Activated CD8-positive, alpha-beta memory T cell treated with anti-CD3 and anti-CD28 coated beads for 48 hours (primary cell): ENCODE measurements at places on chromosomes 5 and 9.

DNA sequence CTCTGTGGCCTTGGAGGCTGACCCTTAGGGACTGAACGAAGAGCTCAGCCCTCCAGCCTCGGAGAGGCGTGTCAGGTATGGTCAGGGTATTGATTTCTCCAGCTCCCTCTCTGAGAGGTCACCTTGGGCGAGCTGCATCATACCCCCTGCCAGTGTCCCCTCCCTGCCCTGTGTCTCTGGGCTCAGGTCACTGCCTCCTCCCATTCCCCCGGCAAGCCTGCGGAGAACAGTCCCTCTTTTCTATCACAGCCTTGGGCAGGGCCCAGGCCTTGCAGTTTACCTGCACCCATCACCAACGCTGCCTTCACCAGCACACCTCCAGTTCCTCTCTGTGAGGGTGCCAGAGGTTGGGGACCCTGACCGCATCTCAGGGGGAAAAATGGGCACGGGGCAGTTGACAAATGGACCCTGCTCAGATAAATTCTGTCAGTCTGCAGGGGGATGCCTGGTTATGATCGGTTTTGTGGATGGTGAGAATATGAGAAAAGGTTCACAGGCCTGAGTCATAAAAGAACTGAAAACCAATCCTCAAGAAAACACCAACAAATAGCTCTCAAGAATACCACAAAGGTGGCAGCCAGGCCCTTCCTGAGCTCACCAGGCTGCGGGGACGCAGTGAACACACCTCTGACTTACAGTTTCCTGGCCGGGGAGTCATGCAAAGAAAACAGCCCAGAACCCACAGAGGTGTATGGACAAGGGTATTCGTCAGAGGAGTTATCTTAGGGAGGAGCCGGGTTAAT, 24.7 kb upstream of the RXRA start:
- DNase-seq = peak; percentile 31

- no peak for DNase-seq
Measured at GRCh38 chr9:76359365-76359764, 34.9 kb downstream of the RFK start.

DNA sequence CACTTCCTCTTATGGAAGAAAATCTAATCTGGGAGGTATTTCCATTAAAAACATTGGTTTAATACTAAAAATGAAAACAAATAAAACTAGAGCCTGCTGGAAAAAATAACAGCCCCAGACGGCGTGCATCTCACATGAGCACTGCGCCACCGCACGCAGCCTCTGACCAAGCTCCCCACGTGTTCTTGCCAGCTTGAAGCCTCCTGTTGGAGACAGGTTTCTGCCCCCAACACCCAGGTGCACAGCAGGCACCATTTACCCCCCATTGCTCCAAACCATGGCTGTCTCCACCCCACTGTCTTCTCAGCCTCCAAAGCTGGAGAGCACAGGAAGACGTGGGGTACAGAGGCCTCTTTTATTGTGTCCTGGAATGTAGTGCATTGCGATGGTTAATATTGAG, 10.7 kb upstream of the COL5A1 start:
- no peak for DNase-seq

DNA sequence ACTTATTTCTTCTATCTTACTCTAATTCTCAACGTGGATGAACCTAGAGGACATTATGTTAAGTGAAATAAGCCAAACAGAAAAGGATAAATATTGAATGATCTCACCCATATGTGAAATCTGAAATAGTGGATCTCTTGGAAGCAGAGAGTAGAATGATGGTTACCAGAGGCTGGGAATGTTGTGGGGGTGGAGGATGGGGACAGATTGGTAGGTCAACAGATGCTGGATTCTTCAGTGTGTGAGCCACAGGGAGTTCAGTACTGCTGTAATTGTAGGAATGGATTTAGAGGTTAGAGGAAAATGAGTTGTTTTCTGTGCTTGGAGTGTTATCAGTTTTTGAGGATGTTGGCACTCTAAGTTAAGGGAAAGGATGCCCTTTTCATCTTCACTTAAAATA, 190.6 kb downstream of the FBXL7 start:
- no peak for DNase-seq

- no peak for DNase-seq
Measured at GRCh38 chr9:82419696-82420486, 431.3 kb downstream of the SPATA31D1 start.

GRCh38 chr5:159106193-159106568, 6.5 kb upstream of the EBF1 start:
- no peak for DNase-seq

- no peak for DNase-seq
Measured at GRCh38 chr9:77807846-77808750, 160.0 kb upstream of the GNA14 start.

DNA sequence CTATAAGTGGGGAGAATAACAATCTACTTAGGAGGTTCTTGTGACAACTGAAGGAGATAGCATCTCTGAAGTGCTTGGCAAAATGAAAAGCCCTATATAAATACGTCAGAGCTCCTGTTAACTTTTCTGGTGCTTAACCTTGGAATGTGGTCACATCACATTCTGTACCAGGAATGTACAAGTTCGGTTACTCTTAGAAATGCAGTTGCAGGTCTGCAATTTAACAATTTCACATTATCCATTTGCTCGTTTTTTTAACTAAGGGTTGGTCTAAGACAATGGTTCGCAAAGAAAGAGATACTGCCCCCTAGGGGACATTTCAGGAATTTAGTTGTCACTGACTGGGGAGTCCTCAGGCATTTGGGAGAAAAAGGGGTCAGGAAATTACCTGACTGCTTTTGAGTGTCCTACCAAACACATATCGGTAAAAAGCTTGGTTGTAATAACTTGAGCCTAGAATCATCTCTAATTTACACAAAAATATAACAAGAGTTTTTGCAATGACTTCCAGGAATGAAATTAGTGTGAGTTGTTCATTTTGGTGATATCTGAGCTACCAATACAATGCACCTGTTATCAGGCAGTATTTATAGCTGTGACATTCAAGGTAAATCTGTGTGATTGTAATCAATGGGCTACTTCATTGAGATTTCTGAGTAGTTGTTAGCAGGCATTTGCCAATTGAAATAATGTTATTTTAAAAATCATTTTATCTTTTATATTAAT, 5.4 kb upstream of the HBEGF start:
- DNase-seq = no peak

- no peak for DNase-seq
Measured at GRCh38 chr5:127801751-127802476, 98.7 kb downstream of the CCDC192 start.

DNA sequence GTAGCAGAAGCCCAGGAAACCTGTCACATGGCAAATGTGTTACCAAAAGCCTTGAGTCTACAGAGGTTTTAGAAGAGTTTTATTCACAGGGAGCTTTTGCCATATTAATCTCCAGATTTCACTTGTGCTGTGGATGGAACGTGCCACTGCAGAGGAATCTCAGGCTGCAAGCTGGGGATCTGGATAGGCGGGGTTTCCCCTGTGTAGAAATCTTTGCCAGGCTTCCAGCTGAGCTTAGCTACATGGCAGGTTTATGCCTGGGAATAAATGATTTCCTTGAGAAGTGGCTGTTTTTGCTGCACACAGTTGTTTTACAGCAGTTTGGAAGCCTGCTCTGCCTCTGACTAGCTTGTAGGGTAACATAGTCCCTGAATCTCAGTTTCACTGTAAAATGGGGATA, 224.6 kb upstream of the PLPPR1 start:
- no peak for DNase-seq

GRCh38 chr9:107043886-107044285, 180.9 kb downstream of the ZNF462 start:
- no peak for DNase-seq

DNA sequence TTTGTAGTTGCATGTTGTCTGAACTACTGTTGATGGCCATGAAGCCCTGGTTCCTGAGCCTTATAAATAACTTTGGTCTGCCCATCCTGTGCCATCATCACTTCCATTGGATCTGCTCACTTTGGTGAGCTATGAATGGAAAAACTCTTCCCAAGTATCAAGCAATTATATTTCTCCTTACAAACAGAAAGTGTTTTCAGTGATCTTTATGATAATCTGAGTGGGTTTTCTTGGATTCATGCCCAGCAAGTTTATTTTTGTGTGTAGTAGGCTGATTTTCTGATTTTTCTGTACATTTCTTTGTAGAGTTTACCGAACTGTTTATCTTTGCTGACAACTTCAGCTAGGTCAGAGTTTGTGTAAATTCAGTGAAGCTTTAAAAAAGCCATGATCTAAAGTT, 31.0 kb downstream of the CAMK4 start:
- no peak for DNase-seq
